ENCODE measurements at places on chromosomes 1 and 21. TPM values are rescaled to one million over a fixed set of nuclear protein-coding genes. Genes with fewer than 3 reads are reported as not detected.
A peak's percentile ranks its signal among the peaks of the same experiment; 100 is the strongest.

FBLIM1 gene
- 151 TPM for total RNA-seq

TNFRSF9 gene
- total RNA-seq = 5.6 TPM

AUNIP gene
- total RNA-seq = 5.9 TPM

CD5L gene
- total RNA-seq = not detected

TAL1 gene
- not detected for total RNA-seq

- no peaks in the 10 kb centered on the region for H3K4me1 ChIP-seq
- no peak for DNase-seq
- H3K36me3 ChIP-seq = no peaks in the 10 kb centered on the region
- no peak overlapping the region for H3K27ac ChIP-seq
- no peak overlapping the region for H3K4me3 ChIP-seq
Measured at GRCh38 chr21:38621132-38621531, 122.9 kb upstream of the ERG start.

DNA sequence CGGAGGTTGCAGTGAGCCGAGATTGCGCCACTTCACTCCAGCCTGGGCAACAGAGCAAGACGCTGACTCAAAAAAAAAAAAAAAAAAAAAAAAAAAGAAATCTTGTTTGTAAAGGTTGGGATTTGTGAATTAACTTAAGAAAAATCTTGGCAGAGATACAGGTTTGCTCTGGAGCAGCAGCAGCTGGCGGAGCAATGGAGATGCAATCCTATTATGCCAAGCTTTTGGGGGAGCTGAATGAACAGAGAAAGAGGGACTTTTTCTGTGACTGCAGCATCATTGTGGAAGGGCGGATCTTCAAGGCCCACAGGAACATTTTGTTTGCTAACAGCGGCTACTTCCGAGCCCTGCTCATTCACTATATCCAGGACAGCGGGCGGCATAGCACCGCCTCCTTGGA lies 5.6 kb downstream of the ZBTB8B start:
- no peak for DNase-seq
- H3K27ac ChIP-seq = no peak overlapping the region
- H3K36me3 ChIP-seq = no peaks in the 10 kb centered on the region
- no peak overlapping the region for H3K4me3 ChIP-seq
- H3K4me1 ChIP-seq = peaks cover under 1% of the 10 kb centered on the region

- DNase-seq = no peak
- H3K4me1 ChIP-seq = peaks cover 3% of the 10 kb centered on the region
- H3K4me3 ChIP-seq = no peak overlapping the region
- H3K36me3 ChIP-seq = no peaks in the 10 kb centered on the region
- no peaks in the 10 kb centered on the region for H3K27me3 ChIP-seq
- no peak overlapping the region for H3K27ac ChIP-seq
Measured at GRCh38 chr1:198007687-198008607, 90.8 kb downstream of the LHX9 start.

GRCh38 chr1:35603468-35603867 lies 30.4 kb downstream of the TFAP2E start:
- peaks cover 36% of the 10 kb centered on the region for H3K4me1 ChIP-seq
- no peaks in the 10 kb centered on the region for H3K27me3 ChIP-seq
- H3K27ac ChIP-seq = no peak overlapping the region
- no peak for DNase-seq

- no peak overlapping the region for H3K4me3 ChIP-seq
- no peaks in the 10 kb centered on the region for H3K4me1 ChIP-seq
- no peak for DNase-seq
- peaks cover 2% of the 10 kb centered on the region for H3K27me3 ChIP-seq
- no peak overlapping the region for H3K27ac ChIP-seq
Measured at GRCh38 chr1:201316556-201316955, 33.2 kb downstream of the PKP1 start.

- H3K27me3 ChIP-seq = 0 out of 2 replicates have a peak, but pooled peaks cover 3% of the 10 kb centered on the region
- H3K4me1 ChIP-seq = no peaks in the 10 kb centered on the region
- DNase-seq = no peak
- no peak overlapping the region for H3K27ac ChIP-seq
- no peaks in the 10 kb centered on the region for H3K36me3 ChIP-seq
Measured at GRCh38 chr1:196877964-196878363, 9.9 kb upstream of the CFHR4 start.

DNA sequence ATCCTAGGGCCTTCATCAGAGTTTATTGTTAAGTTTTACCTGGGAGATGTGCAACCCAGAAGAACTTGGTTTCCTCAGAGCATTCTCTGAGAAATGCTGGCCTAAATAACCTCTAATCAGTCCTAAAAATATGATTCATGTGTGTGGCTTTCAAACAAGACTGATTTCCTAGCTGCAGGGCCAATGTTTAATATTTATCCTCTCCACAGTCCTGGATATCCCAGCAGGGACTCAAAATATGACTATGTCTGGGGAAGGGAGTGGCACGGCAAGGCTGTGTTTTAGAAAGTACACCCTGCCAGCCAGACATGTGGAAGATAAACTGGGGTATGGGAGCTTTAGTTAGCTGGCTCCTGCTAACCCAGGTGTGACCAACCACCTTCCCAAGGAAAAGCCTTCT lies 26.3 kb downstream of the PLPP3 start:
- peaks cover 5% of the 10 kb centered on the region for H3K36me3 ChIP-seq
- H3K27me3 ChIP-seq = no peaks in the 10 kb centered on the region
- DNase-seq = no peak
- H3K4me3 ChIP-seq = no peak overlapping the region
- H3K4me1 ChIP-seq = peaks cover 27% of the 10 kb centered on the region
- H3K27ac ChIP-seq = no peak overlapping the region

- peaks cover 60% of the 10 kb centered on the region for H3K4me1 ChIP-seq
- H3K27me3 ChIP-seq = no peaks in the 10 kb centered on the region
- no peak for DNase-seq
- H3K36me3 ChIP-seq = peaks cover 7% of the 10 kb centered on the region
- peak overlapping the region; percentile 59 for H3K27ac ChIP-seq
Measured at GRCh38 chr21:44931501-44932407, 8.1 kb upstream of the SLX9 start.

GRCh38 chr1:20936621-20937020 lies 149.5 kb upstream of the HP1BP3 start:
- DNase-seq = no peak
- no peaks in the 10 kb centered on the region for H3K27me3 ChIP-seq
- H3K36me3 ChIP-seq = peaks cover 9% of the 10 kb centered on the region
- no peak overlapping the region for H3K4me3 ChIP-seq
- H3K27ac ChIP-seq = no peak overlapping the region

DNA sequence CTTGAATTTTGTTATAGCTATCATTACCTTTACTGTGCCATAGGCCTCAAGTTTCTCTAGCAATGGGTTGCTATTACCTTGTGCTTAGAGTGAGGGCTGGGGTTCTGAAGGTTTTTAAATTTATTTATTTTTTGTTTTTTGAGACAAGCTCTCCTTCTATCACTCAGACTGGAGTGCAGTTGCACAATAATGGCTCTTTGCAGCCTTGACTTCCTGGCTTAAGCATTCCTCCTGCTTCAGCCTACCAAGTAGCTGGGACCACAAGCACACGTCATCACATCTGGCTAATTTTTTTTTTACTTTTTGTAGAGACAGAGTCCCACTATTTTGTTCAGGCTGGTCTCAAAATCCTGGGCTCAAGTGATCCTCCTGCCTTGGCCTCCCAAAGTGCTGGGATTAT lies 41.5 kb downstream of the SNX27 start:
- H3K4me1 ChIP-seq = no peaks in the 10 kb centered on the region
- H3K36me3 ChIP-seq = peaks cover 25% of the 10 kb centered on the region
- H3K27ac ChIP-seq = no peak overlapping the region
- DNase-seq = no peak
- H3K4me3 ChIP-seq = no peak overlapping the region
- no peaks in the 10 kb centered on the region for H3K27me3 ChIP-seq

DNA sequence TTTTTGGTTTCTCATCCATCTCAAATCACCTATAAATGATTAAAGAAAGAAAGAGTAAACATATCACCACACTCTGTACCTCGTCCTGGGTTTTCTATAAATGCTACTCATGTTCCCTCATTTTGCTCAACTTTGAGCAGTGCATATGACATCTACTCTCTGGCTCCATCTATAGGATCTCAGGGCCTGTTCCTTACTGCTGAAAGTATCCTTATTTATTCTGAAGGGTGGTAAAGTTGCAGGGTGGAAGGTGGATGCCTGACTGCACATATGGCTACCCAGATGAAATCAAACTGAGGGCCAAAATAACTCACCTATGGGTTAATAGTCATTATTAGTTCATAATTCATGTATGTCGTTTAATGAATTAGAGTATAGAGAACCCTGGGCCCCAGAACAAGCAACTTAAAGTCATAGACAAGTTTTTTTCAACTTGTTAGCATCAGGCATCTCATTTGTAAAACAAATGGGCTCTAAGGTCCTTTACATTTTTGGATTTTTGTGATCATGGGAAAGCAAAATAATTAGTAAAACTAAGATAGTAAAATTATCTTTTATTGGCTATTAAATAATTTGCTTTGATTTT lies 46.5 kb downstream of the NCF2 start:
- H3K4me3 ChIP-seq = no peak overlapping the region
- H3K36me3 ChIP-seq = peaks cover 81% of the 10 kb centered on the region
- no peak for DNase-seq
- H3K27me3 ChIP-seq = no peaks in the 10 kb centered on the region
- H3K27ac ChIP-seq = no peak overlapping the region
- H3K4me1 ChIP-seq = no peaks in the 10 kb centered on the region

DNA sequence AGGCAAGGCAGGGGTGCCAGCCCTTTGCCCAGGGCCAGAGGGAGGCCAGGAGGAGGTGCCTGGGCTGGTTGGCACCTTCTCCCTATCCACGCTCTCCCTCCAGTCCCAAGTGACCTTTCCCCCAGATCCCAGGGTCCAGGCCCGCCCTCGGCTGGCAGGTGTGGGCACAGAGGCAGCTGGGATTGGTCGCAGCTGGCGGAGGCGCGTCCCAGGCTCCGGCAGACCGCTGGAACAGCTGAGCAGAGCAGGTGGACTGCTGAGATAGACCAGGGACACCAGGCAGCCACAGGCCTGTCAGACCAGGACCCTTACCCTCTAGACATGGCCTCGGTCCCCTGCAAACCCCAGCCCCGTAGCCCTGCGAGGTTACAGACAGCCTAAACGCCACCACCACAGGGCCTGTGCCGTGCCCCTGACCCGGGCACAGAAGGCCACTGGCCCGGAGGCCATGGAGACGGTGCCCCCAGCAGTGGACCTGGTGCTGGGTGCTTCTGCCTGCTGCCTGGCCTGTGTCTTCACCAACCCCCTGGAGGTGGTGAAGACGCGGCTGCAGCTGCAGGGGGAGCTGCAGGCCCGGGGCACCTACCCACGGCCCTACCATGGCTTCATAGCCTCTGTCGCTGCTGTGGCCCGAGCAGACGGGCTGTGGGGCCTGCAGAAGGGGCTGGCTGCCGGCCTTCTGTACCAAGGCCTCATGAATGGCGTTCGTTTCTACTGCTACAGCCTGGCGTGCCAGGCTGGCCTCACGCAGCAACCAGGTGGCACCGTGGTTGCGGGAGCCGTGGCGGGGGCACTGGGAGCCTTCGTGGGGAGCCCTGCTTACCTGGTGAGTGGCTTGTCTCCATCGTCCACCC lies at the start of gene SLC25A34:
Gene SLC25A34, plus strand, starts transcription at position 221 of the 854 bp plus-strand sequence. Its CDS starts 228 bp downstream, at position 449.
- no peaks in the 10 kb centered on the region for H3K4me1 ChIP-seq
- no peaks in the 10 kb centered on the region for H3K27me3 ChIP-seq
- H3K36me3 ChIP-seq = peaks cover 32% of the 10 kb centered on the region

GRCh38 chr1:234544087-234544579 lies 65.2 kb upstream of the TARBP1 start:
- no peak overlapping the region for H3K27ac ChIP-seq
- peak; percentile 76 for DNase-seq
- no peaks in the 10 kb centered on the region for H3K36me3 ChIP-seq

DNA sequence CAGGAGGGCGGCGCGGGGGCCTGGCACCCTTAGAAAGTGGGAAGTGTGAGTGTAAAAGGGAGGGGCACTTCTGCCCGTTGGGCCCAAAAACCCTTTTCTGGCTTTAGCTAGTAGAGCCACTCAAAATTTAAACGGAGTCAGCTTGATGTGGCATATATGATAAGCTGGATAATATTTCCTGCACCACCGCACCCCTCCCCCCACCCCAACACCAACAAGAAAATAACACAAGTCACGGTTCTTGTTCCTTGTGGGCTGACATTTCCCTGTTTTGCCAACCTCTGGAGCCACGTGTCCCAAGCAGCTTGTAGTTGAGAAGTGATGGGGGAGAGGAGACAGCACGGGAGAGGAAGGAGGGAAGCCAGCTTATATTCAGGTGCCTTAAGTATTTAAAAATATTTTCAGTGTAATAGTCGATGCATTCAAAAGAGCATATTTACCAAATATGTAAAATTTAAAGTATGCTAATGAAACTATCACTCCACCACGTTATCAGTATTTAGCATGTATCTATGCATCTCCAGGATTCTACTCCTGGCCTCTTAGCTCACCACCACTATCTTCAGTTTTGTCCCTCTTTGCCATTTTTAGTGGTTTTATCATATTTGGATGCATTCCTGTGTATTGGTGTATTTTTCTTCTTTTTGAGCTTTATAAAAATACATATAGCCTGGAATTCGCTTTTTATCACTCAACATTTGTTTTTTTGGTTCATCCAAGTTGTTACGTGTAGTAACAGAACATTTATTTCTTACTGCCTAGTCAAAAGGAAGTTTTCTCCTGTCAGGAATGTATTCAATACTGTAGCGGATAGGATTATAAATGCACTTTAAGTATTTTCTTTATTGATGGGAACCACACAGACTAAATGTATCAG lies 773 bp upstream of the DDX59 start:
- H3K27ac ChIP-seq = peak overlapping the region; percentile 100
- peaks cover 8% of the 10 kb centered on the region for H3K4me1 ChIP-seq
- peaks cover 12% of the 10 kb centered on the region for H3K36me3 ChIP-seq
- H3K27me3 ChIP-seq = no peaks in the 10 kb centered on the region
- H3K4me3 ChIP-seq = peak overlapping the region; percentile 91
- DNase-seq = peak; percentile 48

DNA sequence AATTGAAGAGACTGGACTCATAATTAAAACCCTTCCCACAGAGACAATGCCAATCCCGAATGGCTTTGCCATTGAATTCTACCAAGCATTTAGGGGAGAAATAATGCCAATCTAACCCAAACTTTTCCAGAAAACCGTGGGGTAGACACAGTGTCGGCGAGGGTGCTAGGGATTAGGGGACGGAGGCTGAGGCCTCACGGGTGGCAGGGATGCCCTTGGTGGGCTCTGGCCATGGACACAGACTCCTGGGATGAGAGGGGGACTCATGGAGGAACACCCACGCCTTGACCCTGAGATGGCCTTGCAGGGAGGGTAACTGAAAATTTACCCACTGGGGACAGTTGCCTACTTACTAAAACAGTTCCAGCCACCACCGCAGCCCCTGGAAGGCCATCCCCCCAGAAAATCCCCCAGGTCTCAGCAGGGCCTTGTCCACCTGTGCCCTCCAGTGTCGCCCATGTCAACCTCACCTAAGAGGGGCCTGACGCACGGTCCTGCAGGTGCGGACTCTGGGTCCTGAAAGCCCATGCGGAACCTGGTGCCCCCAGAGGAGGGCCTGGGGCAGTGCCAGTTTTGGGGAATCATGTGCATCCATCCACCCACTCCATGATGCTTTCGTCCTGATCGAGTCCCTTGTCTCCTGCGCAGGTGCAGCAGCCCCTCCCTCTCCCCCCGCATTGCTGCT lies 1.9 kb downstream of the KRTAP10-5 start:
- no peak for DNase-seq
- H3K4me3 ChIP-seq = no peak overlapping the region
- H3K4me1 ChIP-seq = no peaks in the 10 kb centered on the region
